ENCODE measurements at places on chromosomes 5 and 9.

GRCh38 chr9:14155237-14155636 is 158.7 kb downstream of the NFIB start:
- no peak for DNase-seq

- no peak for DNase-seq
Measured at GRCh38 chr9:113538131-113538530, 74.6 kb downstream of the RGS3 start.

DNA sequence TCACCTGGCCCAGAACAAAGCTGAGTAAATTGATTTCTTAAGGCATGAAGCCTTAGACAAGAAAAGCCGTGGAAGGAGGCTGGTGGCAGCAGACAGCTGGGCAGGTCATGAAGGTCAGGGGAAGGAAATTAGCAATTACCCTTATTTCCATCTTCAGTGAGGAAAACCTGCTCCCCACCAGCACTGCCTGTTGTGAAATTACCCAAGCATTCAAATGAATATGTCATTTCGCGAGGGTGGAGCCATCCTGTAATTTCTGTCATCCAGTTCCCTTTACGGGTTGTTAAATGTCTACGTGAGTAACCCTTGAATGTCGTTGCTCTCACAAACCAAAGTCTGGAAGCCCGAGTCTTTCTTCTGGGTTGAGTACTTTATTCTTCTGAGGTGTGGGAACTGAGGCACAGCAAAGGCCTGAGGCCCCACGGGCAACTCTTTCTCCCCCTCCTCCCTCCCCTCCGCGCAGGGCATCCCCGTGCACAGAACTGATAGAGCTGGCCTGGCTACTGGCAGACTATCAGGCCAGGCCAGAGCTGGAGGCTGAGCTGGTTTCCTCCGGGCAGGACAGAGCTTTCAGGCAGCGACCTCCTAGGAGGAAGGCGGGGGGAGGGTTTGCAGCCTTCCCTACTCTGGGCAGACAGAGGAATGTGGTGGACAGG is 22.0 kb upstream of the AK3 start:
- DNase-seq: peak; percentile 44

DNA sequence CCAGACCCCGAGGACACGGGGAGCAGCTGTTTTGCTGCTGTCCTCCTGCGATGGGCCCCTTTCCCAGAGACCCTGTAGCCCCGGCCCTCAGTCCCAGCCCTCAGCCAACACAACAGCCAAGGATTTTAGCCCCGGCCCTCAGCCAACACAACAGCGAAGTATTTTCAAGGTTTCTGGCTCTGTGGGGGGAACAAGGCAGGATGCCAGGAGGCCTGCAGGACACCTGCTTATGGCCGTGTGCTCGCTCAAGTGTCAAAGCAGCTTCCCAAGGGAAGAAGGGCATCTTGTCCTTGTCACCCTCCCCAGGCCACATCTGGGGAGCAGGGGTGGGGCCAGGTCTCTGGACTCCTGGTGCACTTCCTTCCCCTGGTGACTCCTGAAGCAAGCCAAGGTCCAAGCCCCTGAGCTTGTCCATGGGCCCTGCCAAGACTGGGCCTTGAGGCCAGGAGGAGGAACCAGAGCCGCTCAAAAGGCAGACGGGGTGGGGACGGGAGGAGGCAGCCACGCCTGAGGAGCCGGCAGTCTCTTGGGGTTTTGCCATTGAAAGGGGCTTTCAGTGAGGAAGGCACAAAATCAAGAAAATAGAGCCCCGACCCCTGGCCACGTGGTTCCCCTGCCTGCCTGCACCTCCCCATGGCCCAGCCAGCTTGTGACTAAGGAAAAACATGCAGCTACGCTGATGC is 10.8 kb downstream of the KCNT1 start:
- no peak for DNase-seq

DNA sequence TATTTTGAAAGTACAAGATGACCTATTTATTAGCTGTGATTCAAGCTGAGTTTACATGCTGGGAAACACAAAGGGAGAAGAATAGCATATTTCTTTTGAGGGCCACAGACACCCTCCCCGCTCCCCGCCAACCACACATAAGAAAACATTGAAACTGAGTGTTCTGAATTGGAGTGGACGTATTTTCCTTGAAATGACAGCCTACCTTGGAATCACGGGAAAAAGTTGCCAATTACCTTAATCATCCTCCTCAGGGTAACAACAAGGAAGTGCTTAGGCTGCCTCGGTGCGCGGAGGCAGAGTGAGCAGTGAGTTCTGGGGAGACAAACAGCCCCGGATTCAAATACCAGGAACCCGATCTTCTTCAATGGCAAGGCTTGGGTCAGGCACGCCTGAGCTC is 31.4 kb downstream of the CFAP77 start:
- DNase-seq: no peak

- no peak for DNase-seq
Measured at GRCh38 chr5:52668544-52669185, 119.1 kb upstream of the ITGA1 start.

DNA sequence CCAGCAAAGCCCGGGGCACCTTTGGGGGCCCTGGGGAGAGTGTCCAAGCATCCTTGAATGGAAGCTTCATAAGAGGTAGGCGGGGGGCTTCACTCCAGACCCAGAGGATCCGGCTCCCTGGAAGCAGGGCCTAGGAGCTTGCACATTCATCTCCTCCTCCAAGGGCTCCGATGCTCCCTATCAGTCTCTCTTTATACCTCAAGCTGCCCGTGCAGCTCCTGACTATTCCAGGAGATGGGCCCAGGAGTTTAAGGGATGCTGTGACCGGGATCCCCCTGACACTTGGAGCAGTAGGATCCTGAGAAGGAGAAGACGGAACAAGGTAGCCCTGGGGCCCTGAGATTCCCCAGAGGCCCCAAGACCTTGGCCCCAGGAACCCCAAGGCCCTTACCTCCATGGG is 25.9 kb downstream of the CSF1R start:
- DNase-seq: no peak

DNA sequence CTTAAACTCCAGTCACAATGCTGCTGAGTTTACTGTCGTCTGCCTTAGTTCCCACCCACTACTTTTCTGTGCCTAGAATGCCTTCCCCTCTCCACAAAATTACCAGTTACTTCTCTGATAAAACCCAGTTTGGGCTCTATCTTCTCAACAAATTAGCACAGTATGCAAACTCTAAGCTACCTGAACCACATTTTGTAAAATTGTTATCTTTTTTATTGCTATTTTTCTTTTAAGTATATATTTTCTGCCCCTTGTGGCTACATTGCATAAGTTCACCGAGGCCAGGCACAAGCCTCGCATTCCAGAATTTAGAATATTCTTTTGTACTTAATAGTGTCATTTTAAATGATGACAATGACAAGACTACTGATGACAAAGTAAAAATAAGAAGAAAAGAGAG is 60.0 kb downstream of the POU5F2 start:
- no peak for DNase-seq

DNA sequence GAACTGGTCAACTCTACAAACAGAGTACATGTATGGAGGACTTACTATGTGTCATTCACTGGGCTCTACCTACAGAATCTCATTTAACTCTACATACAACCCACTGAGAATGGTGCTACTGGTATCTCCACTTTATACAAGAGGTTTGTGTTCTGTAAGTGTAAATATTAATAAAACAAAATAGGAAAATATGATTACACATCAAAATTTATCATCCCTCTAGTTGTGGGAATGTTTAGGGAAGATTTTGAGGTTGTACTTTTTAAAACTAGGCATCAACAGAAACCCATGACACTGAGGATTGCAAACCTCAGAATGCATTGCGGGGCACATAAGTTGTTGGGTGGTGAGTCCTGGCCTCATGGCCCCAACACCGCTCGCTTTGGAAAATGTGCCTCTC is 11.7 kb downstream of the SH3RF2 start:
- DNase-seq: no peak

DNA sequence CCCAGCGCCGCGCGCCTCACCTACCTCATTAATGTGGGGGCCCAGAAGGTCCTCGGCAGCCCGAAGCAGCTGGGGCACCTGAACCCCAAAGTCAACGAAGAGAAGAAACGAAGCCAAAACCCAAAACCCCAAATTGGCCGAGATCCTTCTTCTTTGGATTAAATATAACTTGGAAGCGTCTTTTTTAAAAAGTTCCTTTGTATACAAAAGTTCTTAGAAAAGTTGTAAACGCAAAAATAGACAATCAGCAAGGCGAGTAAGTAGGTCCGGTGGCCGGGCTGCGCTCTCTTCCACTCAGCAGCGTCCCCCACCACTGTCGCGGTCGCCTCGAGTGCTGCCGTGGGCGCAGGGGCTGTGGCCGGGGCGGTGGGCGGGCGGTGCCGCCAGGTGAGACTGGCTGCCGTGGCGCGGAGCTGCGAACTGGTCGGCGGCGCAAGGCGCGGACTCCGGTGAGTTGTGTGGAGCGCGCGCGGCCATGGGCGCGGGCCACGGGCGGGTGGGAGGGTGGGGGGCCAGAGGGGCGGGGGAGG is 360 bp downstream of the KLF4 start:
- DNase-seq: no peak

GRCh38 chr5:56751572-56752313 is 63.6 kb upstream of the MAP3K1 start:
- no peak for DNase-seq
